Naive thymus-derived CD4-positive, alpha-beta T cell (primary cell): ENCODE measurements at places on chromosomes 7 and 10. TPM values are rescaled to one million over a fixed set of nuclear protein-coding genes. Genes with fewer than 3 reads are reported as not detected.
A peak's percentile ranks its signal among the peaks of the same experiment; 100 is the strongest.

TMEM176B gene
- 2.0 TPM for total RNA-seq

GRCh38 chr7:29471444-29472138 is 92.0 kb upstream of the PRR15 start:
- no peak for DNase-seq

GRCh38 chr7:88218836-88219605 is 817 bp downstream of the SRI start:
- DNase-seq, result peak; percentile 35

- no peak for DNase-seq
Measured at GRCh38 chr7:6111041-6111440, 79.9 kb downstream of the ANKRD61 start.

GRCh38 chr10:59757966-59758365 is 4.7 kb upstream of the MRLN start:
- no peak for DNase-seq

GRCh38 chr10:1612908-1613307 is 124.4 kb downstream of the ADARB2 start:
- DNase-seq, result no peak

DNA sequence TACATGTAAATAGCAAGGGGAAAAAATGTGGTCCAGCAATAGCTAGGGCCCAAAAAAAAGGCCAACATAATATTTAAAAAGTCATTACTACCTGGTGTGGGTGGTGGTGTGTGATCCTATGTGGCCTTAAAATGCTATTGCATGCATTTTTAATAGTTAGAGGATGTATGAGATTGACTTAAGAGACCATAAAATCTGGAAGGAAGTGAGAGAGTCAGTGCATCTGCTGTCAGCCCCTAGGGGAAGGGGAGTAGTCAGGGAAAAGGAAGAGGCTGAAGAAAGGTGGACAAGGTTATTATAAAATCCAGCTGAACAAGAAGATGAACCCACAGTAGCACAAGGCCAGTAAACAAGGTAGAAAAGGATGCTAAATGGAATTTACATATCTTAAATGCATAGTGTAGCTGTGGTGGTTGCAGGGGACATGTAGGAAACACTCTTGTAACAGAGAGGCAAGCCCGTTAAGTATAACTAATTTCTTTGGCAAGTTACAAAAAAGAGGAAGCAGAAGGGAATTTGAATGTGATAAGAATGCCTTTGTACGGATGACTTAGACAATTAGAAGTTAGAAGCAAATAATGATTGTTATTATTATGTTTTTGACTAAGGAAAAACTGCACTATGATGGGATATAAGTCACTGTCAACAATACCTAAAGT is 11.9 kb upstream of the NDUFA5 start:
- DNase-seq, result no peak

DNA sequence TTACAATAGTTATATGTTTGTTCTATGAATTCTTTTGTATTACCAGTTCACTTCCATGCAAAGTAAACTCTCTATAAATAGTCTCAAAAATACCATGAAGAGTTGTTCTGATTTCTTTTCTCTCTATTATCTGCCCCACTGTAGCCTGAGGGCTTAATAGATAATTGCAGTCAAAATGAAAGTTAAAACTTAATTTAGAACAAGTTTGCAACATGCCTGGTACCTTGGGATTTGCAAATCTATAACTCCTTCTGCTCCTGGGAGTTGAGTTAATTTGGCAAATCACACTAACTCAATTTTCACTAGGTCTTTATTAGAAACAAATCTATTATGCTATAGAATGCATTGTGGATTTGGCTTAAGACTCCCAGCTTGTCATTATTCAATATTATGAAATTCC is 21.8 kb upstream of the NDUFA5 start:
- DNase-seq, result no peak

DNA sequence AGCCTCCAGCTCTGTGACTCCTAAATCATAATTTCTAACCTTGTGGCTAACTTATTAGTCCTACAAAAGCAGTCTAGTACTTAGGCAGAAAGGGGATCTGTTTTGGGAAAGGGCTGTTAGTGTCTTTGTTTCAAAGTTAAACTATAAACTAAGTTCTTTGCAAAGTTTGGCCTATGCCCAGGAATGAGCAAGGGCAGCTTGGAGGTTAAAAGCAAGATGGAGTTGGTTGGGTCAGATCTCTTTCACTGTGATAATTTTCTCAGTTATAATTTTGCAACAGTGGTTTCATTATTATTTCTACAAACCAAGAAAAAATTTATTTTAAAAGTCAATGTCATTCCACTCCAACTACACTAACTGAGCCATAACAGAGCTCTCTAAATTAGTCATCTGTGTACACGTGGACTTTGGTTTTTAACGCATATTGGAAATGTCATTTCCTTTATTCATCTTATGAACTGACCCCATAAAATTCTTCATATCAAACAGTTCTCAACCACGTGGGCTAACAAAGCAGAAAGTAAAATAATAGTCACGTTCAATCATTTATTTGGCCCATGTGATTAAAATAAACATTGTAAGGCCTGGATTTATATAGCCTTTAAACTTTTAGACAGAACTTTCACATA is 143.2 kb upstream of the C7orf33 start:
- DNase-seq, result no peak

AKR1C4 gene
- not detected in 2 replicates for total RNA-seq
